Activated CD4-positive, alpha-beta T cell treated with anti-CD3 and anti-CD28 coated beads, Interleukin-2, amount 50 U/mL, for 4 hours (primary cell): ENCODE measurements at places on chromosomes 11 and 22.

- no peak for DNase-seq
Measured at GRCh38 chr11:65310736-65311135, 3.9 kb upstream of the CDC42EP2 start.

GRCh38 chr22:43867839-43868635, 5.7 kb upstream of the SULT4A1 start:
- DNase-seq: no peak

DNA sequence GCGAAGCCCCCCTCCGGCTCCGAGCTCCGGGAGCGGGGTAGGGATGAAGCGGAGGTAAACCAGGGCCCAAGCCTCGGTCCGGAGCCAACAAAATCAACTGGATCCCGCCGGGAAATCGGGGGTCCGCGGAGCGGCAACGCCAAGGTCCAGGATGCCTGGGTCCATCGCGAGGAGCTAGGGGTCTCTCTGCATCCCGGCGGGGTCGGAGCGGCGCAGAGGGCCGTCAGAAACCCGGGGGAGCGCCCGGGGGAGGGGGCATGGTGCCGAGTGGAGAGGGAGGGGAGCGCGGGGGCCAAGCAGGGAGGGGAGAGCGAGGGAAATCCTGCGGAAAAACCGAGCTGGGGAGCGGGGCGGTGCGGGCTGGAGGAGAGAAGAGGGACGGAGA, 51.8 kb downstream of the SLC22A12 start:
- no peak for DNase-seq

DNA sequence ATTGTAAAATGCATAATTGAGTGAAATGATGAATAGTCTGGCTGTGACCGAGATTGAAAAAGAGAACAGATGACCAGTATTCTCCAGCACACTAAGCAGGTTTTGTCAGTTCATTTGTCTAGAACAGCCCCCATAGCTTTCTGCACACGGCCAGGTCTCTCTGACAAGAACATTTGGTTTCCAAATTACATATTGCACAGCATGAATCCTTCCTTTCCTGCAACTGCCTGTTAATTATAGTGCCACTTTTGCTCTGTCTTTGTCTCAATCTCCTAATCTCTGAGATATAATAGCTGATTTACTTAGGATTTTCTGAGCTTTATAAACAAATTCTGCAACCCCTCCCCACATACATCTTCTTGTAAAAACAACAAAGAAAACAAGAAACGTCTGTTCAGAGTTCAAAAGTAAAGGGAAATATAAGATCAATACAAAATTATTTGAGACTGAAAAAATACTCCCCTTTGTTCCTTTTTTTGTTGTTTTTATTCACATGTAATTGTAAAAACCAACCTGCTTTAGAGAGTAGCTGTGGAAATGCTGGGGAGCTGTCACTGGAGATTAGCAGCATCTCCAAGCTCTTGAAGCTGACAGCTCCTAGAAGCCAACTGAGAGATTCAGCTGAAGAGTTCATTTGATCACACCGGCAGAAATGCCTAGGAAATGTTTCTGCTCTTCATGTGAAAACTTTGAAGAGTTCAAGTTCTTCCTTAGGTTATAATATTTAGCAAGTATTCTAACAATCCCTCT, 998.1 kb downstream of the DLG2 start:
- DNase-seq: no peak

GRCh38 chr11:132158696-132159095, 788.3 kb downstream of the NTM start:
- DNase-seq: no peak

- DNase-seq: no peak
Measured at GRCh38 chr11:74276581-74276980, 34.9 kb downstream of the P4HA3 start.

GRCh38 chr22:48588878-48589450, 1238.7 kb downstream of the BRD1 start:
- DNase-seq: no peak

DNA sequence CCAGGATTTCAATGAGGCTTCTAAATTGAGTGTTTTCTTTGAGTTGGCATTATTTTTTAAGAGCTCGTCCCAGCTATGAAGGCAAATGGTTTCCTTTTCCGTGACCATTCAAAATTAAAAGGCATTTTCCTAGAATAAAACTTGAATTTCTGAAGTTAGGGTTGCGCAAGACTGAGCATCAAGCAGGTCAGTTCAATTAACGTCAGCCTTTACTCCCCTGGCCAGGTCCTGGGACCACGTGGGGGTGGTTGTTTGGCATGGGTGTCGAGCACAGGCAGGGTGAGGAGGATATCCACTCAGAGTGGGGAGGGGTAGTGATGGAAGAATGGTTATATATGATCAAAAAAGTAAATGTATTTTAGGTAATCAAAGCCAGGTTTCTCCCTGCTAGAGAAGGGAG, 43.4 kb upstream of the TSKU start:
- no peak for DNase-seq

DNA sequence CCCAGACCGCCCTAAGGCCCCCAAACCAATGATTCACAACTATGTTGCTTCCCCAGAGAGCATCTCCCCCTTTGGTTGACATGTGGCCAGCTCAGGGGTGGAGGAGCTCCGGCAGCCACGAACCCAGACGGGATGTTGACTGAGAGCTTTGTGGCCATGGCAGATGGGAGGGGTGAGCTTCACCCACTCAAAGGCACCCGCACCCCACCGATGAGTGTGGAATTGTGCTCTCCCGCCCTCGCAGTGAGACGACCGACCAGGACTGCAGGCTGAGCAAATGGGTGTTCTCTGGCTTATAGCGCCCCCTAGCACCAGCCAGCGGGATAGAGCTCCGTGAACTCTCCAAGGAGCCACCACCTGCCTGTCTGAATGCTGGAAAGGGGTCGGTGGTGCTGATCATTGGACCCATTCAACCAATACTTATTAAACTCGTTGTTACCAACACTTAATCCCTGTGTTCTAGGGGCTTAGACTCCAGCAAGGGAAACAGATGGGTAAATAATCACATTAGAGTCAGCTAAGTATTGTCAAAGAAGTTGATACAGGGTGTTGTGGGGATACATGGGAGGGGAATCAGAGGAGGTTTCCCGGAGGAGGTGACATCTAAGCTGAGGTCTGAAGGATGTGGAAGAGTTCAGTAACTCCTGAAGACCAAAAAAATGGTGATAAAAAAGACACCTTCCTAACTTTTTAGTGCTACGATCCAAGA, 4.5 kb upstream of the TIMP3 start:
- DNase-seq: peak; percentile 43

DNA sequence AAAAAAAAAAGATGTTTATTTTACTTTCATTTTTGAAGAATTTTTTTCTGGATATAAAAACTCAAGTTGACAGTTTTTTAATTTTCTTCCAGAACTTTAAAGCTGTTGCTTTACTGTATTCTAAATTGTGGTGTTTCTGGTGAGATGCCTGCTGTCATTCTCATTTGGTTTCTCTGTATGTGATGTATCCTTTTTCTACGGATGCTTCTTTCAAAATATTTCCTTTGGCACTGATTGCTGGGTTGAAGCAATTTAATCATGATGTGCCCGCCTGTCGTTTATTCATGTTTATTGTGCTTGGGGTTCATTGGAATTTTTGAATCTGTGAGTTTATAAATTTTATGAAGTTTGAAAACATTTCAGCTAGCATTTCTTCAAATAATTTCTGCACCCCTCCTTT, 29.4 kb upstream of the CTSD start:
- no peak for DNase-seq

DNA sequence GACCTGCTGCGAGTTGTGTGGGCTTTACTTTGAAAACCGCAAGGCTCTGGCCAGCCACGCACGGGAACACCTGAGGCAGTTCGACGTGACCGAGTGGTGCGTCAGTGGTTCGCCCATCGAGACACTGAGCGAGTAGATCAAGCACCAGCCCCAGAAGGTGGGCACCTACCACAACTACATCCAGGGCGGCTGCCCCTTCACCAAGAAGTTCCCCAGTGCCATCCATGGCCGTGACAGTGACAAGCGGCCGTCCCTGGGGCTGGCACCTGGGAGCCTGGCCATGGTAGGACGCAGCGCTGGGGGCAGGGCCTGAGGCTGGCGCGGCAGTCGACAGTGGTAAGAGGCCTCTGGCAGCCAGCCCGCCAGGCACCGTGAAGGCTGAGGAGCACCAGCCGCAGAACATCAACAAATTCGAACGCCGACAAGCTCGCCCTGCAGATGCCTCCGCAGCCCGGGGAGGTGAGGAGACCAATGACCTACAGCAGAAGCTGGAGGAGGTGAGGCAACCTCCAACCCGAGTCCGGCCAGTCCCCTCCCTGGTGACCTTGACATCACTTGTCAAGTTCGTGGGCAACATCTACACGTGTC, 545.2 kb upstream of the CCDC179 start:
- DNase-seq: no peak
